ENCODE measurements at places on chromosomes 12 and 14.

DNA sequence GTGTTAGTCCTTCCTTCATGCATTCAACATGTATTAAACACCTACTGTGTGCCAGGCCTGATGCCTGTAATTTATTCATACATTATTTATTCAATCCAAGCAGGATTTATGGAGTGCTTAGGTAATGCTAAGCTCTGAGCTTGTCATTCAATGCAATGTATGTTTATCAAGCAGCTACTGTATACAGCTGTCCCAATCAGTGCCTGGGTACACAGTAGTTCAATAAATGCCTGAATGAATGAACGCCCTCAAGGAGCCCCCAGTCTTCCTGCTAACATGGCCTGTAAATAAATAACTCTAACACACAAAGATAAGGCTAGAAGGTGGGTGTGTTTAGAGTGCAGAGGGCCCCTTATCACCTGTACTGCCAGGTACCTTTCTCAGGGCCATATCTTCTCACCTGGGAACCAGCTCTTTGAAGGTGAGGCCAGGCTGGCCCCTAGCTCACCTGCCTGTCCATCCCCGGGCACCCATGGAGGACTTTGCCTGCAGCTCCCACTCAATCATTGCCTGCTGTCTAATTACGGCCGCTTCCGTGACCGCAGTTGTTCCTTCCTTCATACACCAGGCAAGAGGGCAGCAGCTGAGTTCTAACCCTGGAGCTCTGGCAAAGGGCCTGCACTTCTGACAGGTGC lies 20.0 kb upstream of the KDM2B start:
- no peak for DNase-seq

DNA sequence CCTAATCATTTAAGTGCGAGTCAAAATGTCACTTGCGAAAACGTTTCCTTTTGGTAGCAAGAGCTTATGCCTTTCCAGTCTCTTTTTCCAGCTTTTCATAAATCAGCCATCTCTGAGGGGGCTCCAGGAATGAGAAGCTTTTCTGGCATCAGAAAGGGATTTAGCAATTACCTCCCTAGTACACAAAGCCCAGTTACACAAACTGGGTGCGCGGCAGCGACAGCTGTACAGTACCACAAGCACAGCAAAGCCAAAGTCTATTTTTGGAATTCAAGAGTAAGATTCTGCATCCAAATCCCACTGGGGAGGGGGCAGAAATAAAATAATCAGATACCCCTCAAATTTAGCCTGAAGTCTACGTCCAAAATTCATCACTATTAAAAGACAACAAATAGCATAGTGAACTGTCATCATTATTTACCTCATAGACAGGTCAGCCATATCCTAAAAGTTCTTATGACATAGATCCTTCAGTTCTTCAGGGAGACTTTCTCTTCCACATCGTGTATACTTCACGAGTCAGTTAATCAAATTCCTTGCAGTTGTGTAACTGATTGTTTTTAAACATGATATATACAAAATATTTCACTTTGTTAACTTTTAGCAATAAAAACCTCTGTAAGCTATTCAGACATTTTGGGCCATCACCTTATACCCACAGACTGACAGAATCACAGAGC lies 150.8 kb downstream of the TTC7B start:
- no peak for DNase-seq

- no peak for DNase-seq
Measured at GRCh38 chr12:127149226-127149964, 1117.6 kb upstream of the TMEM132C start.

DNA sequence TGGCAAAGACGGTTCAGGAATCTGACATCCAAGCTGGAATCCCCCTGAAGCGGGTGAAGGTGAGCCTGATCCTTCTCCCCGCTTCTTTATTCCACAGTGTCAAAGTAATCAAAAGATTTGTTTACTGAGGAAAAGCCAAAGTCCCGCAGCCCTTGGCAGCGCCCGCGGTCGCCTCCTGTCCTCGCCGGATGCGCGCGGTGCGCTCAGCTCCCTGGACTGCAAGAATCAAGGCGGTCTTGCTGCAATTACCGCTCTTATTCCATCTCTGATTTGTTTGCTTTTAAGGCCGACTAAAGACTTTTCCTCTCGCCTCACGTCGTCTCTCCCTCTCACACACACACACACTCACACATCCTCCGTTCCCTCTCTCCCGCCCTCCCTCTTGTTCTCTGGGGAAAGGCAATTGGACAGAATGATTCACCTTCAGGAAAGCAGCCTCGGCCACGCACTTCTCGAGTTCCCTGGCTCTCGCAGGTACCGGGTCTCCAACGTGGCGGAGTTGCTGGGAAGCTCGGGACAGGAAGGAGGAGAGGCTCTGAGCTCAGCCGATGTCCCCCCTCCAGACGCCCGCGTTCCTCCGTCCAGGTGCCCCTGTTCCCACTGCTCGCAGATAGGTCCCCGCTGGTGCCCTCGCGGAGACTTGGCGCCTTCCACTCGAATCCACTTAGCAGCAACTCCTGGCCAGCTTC lies 68.6 kb upstream of the USP15 start:
- DNase-seq = peak; percentile 44

- no peak for DNase-seq
Measured at GRCh38 chr14:26987744-26988363, 390.0 kb upstream of the NOVA1 start.

GRCh38 chr12:19431407-19432308 lies 7.6 kb upstream of the AEBP2 start:
- DNase-seq = peak; percentile 52

GRCh38 chr12:39798977-39799376 lies 179.4 kb upstream of the ABCD2 start:
- DNase-seq = no peak

GRCh38 chr14:79089576-79089975 lies 919.4 kb downstream of the NRXN3 start:
- DNase-seq = no peak

DNA sequence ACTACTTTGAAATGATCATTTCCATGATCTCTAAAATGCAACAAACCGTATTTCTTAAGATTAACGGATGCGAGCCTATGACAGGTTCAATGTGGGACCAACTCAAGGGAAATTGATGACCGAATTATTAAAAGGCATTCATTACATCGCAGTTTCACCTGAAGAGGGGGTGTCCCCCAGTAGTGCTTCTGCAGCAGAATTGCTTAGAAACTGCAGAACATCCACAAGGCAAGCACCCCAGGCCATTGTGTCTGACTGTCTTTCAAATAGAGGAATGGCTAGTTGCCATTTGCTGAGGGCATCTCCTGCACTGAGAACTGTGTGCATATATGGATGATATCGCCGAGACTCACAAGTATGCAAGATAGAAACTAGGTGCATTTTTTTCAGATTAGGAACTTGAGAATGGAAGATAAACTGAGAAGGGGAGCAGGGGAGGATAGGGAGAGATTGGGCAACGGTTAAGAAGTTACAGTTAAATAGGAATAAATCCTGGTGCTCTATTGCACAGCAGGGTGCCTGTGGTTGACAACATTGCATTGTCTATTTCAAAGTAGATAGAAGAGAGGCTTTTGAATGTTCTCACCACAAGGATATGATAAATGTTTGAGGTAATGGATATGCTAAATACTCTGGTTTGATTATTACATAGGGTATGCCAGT lies 234.3 kb upstream of the PLEKHG7 start:
- DNase-seq = no peak

GRCh38 chr12:123945287-123946151 lies 27.1 kb downstream of the CCDC92 start:
- no peak for DNase-seq

DNA sequence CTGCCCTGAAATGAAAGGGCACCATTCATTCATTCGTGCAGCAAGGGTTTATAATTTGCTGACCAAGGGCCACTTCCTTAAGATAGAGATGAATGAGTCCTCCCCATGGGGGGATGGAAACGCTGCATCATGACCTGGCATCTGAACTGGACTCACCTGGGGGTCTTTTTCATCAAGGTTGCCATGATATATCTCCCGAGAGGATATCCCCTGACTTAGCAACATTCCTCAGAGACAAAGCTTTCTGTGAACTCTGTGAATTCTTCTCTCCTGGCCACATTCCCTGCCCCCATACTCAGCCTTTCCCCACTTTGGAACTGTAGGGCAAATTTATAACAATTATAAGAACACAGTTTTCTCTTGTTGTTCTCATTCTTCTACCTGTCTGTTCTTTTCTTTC lies 30.8 kb downstream of the SRRM4 start:
- DNase-seq = no peak

DNA sequence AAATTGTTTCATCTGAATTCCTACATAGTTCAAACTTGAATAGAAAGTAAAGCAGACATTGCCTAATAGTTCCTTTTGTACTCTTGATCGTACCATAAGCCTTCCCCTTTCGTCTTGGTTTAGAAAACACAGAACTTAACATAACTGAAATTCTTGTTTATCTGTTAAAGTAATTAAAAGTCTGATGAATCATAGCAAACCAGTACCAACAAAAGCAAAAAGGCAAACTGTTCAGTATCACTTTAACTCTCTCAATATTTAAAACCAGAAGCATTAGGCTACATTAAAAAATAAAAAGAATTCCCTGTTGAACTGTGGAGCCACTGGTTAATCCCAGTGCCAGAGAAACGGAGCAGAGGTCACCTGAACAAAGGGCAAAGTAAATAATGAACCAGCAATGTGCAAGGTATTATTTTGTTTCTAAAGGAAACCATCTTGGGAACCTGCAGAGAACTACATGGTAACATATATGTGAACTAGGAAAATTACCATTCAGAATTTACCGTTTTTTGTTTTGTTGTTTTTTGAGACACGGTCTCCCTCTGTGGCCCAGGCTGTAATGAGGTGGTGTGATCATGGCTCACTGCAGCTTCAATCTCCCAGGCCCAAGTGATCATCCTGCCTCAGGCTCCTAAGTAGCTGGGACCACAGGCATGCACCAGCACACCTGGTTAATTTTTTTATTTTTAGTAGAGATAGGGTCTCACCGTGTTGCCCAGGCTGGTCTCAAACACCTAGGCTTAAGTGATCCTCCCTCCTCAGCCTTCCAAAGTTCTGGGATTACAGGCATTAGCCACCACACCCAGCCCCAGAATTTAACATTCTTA lies 17.1 kb upstream of the HIGD1C start:
- DNase-seq = no peak

DNA sequence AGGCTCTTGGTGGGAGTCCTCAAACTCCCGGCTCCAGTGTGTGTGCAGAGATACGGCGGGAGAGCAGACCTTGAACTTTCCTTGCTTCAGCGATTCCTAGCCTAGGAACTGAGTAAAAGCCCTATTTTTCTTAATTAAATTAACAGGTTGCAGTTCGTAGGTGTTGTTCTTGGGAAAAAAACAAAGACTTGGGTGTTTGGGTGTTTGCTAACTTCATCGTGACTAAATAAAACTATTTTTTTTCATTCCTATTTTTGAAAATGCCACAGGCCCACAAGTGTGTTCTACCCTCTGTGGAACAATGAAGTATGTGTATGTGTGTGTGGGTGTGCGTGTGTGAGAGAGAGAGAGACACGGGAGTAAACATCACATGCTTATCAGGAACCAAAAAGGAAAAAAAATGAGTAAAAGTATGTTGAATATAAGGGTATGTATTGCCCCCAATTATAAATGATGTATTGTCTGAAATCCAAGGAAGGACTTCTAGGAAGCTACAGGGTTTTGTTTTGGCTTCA lies 651 bp downstream of the TMEM117 start:
- no peak for DNase-seq

GRCh38 chr12:94753036-94753679 lies 102.8 kb upstream of the TMCC3 start:
- no peak for DNase-seq

- DNase-seq = no peak
Measured at GRCh38 chr14:50039734-50040400, 76.5 kb downstream of the VCPKMT start.

DNA sequence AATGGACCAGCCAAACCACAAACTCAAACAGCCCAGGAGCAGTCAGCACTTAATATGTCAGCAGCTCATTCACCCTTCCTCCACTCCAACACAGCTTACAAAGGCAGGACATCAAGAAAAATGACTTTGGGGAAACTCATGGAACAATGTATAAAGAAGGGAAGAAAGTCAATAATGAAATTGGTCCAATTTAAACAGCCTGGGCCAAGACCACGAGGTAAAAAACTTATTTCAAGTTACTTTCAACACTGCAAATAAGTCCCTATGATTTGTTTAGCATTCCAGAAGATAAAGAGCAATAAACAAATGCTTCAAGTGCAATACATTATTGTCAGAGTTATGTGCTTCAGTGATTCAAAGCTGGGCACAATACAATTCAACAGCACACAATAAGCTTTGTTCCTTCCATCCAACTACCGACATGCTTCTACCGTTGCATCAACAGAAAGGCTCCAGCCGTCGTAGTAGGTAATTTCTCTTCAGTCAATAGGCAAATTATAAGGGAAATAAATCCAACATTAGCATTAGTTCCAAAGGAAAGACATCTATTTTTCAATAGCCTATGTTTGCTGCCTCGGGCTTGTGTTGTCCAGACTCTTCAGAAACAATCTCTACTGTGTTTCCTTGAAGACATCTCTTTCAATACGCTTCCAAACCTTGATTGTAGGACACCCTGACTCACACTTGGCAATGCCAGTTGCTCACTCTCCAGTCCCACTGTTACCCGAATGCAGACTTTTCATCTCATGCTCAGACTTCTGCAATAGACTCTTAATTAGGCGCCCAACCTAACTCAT lies 225.7 kb downstream of the NUAK1 start:
- no peak for DNase-seq

GRCh38 chr12:102120564-102120873 lies 536 bp downstream of the PARPBP start:
- DNase-seq = no peak

GRCh38 chr14:101033446-101034165 lies 130.1 kb upstream of the RTL1 start:
- peak; percentile 27 for DNase-seq

DNA sequence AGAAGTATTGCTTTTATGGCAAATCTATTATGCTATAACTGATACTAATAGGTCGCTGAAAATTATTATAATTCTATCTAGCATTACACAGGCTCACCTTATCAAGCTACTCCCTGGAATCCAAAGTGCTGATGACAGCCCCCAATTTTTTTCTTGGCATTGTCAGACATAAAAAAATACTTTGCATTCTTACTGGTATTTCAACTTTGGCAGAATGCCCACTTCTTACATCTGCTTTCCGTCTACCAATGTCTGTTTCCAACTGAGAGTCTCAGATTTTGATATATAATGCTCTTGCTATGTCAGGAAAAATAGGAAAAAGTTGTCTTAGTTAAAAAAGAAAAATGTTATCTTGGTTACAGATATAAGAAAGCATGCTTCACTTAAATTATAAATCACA lies 615.4 kb downstream of the C12orf50 start:
- DNase-seq = no peak

- DNase-seq = no peak
Measured at GRCh38 chr14:99191395-99192027, 80.5 kb downstream of the BCL11B start.

- no peak for DNase-seq
Measured at GRCh38 chr12:124085419-124086296, 112.6 kb downstream of the ZNF664 start.

GRCh38 chr14:97113339-97113738 lies 316.2 kb downstream of the VRK1 start:
- DNase-seq = no peak

- no peak for DNase-seq
Measured at GRCh38 chr12:94557746-94558295, 92.5 kb downstream of the TMCC3 start.
